ENCODE measurements at places on chromosomes 5 and 9.

DNA sequence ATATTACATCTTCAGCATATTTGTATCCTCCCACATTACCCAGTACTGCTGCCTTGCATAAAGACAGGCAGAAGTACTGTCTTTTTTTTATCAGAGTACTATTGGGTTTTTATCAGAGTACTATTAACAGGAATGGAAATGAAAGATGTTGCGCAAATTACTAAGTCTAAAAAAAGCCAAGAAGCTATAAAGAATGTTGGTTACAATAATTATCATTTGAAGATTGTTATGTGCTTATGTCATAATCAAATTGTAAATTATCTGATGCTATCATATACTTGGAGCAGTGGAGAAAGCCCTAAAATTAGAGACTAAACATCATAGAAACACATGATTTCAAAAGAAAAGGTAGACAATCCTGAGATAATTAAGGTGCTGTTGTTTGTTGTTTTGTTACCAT, 188.8 kb downstream of the CCDC192 start:
- DNase-seq = no peak

DNA sequence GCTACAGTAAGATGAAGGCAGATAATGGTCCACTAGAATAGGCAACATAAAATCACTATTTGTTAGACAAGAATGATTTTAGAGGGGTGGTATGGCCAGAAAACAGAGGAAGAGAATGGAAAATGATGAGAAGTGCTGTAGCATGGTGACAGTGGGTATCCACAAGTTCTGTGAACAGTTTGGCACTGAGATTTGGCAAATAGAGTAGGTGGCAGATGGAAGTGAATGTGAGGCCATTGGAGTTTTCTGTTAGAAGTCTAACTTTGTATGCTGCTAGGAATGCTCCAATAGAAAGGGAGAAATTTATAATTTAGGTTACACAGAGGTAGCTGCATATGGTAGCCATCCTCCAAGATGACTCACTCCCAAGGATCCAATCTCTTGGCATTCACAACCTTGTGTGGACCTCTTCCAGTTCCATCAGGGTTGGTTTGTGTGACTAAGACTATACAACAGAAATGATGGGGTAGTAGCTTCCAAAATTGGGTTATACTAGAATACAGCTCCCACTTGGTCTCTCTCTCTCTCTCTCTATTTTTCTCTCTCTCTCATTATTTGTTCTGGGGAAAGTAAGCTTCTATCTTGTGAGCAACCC, 646.9 kb upstream of the ZNF608 start:
- DNase-seq = no peak

DNA sequence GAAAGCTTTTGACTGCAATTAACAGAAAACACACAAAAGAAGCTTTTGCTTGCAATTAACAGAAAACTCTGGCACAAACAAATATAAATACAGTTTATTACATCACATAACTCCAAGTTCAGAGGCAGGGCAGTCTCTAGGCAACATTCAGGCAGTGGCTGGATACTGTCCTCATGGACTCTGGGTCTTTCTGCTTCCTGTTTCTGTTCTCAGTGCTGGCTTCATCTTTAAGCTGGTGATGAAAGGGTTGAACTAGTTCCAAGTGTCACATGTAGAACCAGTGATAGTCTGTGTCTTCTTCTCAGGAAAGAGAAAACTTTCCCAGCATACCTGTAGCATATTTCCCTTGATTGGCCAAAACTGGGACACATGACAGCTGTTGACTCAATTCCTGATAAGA, 222.6 kb upstream of the GLRA1 start:
- no peak for DNase-seq

- no peak for DNase-seq
Measured at GRCh38 chr9:135506327-135507103, 6.0 kb downstream of the MRPS2 start.

GRCh38 chr5:14210729-14211128, 67.6 kb downstream of the TRIO start:
- DNase-seq = no peak

GRCh38 chr5:107272954-107273353, 397.8 kb downstream of the EFNA5 start:
- no peak for DNase-seq

- no peak for DNase-seq
Measured at GRCh38 chr5:87164409-87164808, 103.3 kb upstream of the RASA1 start.

DNA sequence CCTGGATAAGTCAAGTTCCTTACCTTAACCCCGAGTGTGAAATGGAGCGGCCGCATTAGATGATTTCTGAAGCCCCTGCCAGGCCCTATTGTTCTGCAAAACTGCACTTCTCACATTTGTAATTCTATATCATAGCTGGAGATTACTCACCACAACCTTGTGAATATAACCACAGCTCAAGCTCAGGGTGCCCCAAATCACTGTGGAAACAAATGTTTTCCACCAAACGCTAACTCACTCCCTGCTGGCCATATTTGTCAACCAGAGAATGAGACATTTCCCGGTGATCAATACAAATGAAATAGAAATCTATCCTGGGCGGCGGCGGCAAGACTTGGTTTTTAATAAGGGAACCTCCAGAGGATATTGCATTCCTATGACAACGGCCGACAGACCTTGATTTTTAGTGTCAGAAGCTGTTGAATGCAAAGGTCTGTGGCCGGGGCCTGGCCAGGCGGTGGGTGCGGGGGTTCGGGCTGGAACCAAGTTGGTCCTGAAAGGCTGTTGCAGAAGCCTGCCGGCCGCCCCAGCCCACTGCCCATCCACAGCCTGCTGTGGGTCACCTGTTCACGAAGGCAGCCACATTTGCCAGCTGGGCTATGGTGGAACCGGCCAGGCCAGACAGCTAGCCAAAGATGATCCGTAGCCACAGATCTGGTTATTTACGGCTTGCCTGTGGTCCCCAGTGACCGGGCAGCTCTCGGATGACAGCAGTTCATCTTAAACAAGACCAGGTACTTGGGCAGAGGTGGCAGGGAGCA, 93.9 kb upstream of the LMX1B start:
- DNase-seq = no peak

- no peak for DNase-seq
Measured at GRCh38 chr5:69502767-69503488, 10.3 kb downstream of the OCLN start.

GRCh38 chr9:33138768-33139167, 28.4 kb downstream of the B4GALT1 start:
- no peak for DNase-seq

GRCh38 chr5:61329550-61330128, 2.4 kb upstream of the ZSWIM6 start:
- no peak for DNase-seq

- DNase-seq = no peak
Measured at GRCh38 chr5:157859227-157859575, 256 bp upstream of the CLINT1 start.

- DNase-seq = no peak
Measured at GRCh38 chr9:4433379-4433778, 56.9 kb upstream of the SLC1A1 start.

Measured in brain pericyte (primary cell).